Activated CD4-positive, alpha-beta T cell treated with anti-CD3 and anti-CD28 coated beads, Interleukin-2, Interleukin-4, amounts not matched to agents 100 ng/mL and 50 ng/mL, durations not matched to agents 16 hours and 8 hours (primary cell): ENCODE measurements at places on chromosomes 7 and 10.

DNA sequence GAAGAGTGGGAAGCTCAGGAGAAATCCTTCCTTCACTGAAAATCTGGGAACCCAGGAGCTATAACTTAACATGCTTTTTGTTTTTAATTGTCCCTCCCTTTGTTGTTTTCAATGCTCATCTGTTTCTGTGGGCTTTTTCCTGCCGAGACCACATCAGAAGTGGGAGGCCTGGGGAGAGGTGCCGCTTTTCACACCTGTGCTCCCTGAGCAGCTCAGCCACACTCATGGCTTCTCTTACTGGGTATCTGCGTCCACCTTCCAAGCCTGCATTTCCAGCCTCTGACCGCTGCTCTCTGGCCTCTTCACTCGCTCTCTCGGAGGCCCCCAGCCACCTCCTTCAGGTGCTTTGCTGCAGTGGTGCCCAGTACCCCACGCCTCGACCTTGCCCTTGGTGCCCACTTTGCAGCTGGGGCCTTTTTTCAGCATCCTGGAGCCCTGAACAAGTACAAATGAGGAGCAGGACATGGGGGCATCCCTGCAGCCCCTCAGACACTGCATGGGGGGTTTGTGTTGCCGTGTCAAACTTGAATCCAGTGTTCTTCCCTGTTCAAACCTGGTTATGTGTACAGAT is 9.9 kb downstream of the C7orf57 start:
- no peak for DNase-seq

DNA sequence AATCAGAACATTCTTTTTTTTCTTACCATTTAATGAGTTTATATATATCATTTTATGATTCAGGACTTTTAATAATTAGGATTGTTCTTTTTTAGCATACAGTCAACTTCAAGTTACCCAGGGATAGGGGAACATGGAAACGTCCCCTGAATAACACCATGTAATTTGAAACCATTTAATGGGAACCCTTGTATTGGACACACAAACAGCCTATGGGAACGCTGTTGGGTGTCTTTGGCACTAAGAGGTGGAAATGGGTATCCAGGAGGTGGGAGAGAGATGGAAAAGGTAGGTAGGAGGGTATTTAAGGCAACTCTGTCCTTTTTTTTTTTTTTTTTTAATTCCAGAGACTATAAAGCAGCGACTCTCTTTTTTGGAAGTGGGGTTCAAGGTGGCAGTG is 2.6 kb downstream of the LUC7L2 start:
- DNase-seq: no peak

DNA sequence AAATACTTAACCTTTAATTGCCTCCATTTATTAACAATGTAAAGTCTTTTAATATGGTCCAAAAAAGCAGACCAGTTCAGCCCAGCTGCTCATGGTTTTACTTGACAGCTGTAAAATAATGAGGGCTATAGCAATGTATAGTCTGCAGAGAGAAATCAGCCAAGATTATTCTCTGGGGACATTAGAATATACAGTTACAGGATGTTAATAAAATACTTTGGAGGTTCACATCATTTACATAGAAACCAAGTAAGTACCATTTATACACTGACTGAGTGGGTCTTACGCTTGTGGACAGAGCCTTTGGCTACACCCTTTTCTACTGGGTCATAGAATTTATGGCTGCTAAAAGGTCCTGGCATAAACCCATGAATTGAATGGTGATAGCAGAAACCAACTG is 340.7 kb upstream of the CELF2 start:
- DNase-seq: no peak

- DNase-seq: no peak
Observed at GRCh38 chr10:19468413-19468812, 347.8 kb upstream of the PLXDC2 start.

DNA sequence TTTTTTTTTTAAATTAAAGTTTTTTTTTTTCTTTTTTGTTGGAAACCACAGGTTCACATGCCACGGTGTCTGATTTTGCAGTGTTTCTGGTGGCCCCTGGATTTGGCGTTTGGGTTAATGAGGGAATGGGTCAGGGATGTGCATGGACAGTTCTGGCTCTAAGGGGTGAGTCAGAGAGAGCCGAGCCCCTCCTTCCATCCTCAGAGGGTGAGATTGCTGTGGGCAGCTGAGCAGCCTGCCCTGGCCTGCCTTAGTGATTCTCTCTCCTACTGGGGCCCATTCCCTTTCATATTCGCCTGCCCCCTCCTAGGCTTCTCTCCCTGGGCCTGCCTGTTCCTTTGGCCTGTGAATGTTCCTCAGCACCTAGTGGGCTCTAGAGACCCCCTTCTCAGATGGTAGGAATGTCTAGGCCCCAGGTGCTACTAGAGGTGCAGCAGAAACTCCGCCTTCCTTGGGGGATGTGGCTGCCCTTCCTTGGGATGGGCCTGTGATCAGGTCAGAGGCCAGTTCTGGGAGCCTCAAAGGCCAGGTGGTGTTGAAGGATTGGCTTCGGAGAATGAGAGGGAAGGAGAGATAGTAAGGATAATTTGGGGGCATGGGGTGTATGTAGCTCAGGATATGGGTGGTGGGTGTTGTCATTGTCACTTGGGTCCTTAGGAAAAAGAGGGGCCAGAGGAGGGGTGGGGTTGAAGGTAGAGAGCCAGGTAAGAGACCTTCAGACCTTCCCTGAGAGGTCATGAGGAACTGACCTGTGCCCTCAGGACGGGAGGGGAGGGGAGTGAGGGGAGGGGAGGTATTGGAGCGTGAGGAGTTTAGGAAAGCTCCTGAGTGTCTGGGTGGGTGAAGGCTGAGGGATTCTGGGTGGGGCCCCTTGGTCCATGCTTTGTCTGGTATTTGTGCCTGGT is 19.8 kb downstream of the TSPAN14 start:
- no peak for DNase-seq

DNA sequence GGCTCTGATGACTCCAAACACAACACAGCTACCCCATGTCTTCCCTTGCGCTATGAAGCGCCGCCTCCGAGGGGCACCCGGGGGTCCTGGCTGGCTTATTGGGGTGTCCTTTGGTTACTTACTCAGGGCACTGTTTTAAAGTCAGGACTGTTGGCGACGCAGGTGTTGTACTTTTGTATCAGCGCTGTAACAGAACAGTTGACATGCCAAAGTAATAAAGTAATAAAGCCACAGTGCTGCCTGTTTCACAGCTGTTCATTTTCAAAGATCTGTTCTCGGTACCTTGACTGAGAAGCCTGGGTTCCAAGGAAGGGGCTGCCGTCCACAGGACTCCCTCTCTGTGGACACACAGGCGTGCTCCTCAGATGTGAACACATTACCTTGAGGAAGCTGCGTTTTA is 64.1 kb downstream of the WDR37 start:
- no peak for DNase-seq

GRCh38 chr10:33616956-33617355 is 282.5 kb upstream of the NRP1 start:
- no peak for DNase-seq

- DNase-seq: no peak
Observed at GRCh38 chr10:88114368-88114767, 250.9 kb downstream of the PTEN start.

- no peak for DNase-seq
Observed at GRCh38 chr7:130279286-130279685, 12.6 kb downstream of the CPA2 start.

- no peak for DNase-seq
Observed at GRCh38 chr10:4671451-4672145, 154.4 kb upstream of the AKR1E2 start.

DNA sequence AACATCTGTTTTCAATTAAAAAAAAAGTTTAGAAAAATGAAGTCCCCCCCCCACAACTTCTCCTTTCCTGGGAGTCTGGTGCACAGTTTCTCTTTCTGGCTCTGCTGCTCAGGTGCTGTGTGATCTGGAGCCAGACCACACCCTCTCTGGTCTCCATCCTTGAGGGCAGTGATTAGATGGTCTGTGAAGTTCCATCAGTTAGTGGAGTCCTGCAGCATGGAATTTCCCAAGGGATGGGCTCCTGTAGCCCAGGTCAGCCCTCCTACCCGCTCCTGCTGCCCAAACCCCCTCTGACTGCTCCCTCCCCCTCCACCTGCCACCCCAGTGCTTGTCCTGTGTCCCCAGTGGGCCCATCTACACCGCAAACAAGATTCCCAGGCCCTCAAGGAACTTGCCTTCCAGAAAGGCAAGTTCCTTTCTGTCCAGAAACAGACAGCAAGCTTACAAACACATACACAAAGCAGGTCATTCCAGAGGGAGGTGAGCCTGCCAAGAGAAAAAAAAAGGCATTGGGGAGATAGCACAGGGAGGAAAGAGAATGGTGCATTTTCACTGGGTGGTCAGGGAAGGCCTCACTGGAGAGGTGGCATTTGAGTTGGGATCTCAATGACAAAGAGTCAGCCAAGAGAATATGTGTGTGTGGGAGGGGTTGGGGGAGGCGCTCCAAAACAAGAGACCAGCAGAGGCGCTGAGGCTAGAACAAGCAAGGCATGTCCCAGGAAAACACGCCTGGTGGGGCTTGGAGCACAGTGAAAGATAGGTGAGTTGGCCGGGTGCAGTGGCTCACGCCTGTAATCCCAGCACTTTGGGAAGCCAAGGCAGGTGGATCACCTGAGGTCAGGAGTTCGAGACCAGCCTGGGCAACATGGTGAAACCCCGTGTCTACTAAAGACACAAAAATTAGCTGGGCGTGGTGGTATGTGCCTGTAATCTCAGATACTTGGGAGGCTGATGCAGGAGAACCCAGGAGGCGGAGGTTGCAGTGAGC is 49.5 kb upstream of the SLC29A3 start:
- DNase-seq: no peak

- no peak for DNase-seq
Observed at GRCh38 chr10:31607481-31607880, 288.5 kb downstream of the ZEB1 start.

DNA sequence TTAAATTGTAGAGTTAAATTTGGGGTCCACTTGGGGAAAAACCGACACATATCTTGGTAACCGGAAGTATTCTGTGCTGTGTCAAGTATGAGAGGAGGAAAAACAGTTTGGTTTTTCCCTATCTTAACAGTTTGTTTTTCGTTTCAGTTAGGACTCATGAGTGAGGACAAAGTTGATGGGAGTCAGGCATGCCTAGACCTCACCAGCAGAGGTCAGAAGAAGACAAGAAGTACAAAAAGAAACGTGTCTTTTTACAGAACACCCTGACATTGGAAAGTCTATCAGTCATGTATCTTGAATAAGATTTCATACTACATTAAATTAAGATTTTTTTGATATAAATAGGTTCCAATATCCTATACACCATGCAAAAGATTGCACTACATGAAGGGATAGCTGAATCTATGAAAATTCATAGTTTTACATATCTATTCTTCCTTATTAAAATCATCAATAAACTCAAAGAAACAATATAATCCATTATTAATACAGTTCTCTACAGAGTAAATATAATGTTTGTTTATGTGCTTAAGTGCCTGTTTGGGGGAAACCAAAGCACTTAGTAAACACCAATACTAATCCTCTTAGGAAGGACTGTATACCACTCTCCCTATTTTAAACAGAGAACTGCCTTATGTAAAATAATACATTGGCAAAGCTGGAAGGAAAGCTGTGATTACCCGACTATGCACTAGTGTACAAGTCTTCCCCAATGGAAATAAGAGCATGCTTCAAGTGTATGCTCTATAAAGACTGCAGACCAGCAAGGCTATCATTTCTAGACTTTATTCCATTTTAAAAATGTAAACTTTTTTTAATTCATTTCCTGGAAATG is 95.6 kb downstream of the USP6NL start:
- peak; percentile 70 for DNase-seq

GRCh38 chr10:52279546-52279945 is 34.5 kb upstream of the DKK1 start:
- DNase-seq: no peak

- no peak for DNase-seq
Observed at GRCh38 chr7:29609162-29610037, 45.8 kb downstream of the PRR15 start.

- DNase-seq: no peak
Observed at GRCh38 chr7:29771081-29771816, 35.1 kb upstream of the WIPF3 start.

DNA sequence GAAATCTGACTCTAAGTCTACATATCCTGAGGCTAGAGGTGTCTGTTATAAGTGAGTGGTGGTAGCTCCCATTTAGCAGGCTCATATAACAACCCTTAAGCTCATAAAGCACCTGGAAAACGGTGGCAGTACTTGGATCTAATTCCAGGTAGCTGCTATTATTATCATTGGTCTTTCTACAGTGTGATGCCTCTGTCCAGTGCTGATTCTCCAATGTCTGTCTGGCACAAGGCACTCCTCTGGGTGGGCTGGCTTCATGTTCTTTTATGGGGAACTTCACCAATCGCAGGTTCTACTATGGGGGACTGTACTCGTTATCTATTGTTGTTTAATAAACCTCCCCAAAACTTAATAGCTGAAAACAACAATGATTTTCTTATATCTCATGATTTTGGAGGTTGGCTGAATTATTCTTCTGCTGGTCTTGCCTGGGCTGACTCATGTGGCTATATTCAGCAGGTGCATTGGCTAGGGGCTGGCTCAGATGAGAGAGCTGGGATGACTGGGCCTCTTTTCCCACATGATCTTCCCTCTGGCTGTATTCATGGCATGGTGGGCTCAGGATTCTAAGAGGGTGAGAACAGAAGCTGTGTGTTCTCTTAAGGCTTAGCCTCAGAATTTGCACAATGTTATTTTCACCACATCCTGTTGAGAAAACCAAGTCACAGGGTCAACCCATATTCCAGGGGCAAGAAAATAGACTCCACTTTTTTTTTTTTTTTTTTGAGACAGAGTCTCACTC is 93.0 kb upstream of the PCGF5 start:
- DNase-seq: no peak

- DNase-seq: no peak
Observed at GRCh38 chr7:50721160-50721559, 61.5 kb downstream of the GRB10 start.

GRCh38 chr10:102647443-102648268 is 3.4 kb downstream of the TRIM8 start:
- DNase-seq: no peak

GRCh38 chr7:111825046-111825445 is 262.8 kb upstream of the IMMP2L start:
- no peak for DNase-seq

GRCh38 chr7:7203813-7204575 is 21.6 kb downstream of the C1GALT1 start:
- no peak for DNase-seq

GRCh38 chr7:44977959-44978335 is 868 bp downstream of the MYO1G start:
- no peak for DNase-seq

DNA sequence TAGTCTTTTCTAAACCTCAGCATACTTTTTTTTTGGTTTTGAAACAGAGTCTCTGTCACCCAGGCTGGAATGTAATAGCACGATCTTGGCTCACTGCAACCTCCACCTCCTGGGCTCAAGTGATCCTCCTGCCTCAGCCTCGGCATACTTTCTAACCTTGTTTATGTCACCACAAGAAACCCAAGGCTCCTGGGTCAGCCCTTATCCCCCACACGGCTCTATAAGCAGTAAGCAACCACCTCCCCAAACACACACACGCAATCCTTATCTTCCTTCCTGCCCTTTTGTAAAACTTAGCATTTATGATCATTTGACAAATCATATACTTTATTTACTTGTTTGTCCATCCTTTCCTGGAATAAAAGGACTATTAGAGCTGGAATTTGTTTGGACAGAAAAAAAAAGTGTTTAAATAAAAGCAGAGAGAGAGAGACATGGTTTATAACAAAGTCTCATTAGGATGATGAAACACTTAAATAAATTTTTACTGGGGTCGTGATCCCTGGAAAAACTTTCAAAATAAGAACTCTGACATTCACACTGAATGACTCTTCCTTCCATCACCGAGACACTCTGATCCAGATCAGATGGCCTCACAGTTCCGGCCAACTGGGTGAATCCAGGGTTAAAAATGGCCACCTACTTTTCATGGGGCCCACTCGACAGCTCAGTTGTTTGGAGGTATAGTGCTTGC is 72.7 kb upstream of the PIK3CG start:
- DNase-seq: no peak

- DNase-seq: no peak
Observed at GRCh38 chr10:43053825-43054224, 23.0 kb upstream of the RET start.
